NCI-H1436 (cell line): ENCODE measurements at places on chromosomes 11 and 22.

DNA sequence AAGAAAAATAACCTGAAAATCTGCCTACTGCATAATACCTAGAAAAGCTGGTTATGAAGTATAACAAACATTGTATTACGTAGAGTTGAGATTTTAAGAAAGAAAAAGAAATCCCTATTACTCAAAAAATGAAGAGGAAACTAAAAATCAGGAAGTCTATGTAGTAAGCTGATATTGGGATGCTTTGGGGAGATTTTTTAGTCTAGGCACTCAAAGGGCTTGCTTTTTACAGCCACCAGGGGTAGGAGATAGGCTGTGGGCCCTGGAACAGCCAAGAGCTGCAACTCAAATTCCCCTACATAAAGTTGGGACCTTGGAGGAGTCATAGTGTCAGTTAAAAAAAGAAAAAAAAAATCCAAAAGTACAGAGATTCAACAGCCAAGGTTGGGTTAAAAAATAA, 90.4 kb downstream of the RELT start:
- no peak for DNase-seq

DNA sequence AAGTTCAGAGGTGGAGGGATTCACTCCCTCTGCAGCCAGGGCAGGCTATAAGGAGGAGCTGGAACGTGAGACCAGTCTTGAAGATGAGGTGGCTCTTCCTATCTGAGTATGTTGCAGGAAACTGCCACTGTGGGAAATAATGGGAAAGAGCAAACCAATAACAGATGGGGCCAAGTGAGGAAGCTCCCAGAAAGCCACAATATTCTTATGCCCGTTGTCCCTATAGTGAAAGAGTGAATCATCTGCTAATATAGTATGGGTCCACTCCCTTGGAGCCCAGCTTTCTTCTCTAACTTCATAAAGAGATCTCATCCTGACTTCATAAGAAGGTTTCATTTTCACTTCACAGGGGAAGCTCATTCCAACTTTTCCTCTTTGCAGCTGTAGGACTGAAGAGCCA, 206.4 kb downstream of the BLID start:
- DNase-seq: no peak

DNA sequence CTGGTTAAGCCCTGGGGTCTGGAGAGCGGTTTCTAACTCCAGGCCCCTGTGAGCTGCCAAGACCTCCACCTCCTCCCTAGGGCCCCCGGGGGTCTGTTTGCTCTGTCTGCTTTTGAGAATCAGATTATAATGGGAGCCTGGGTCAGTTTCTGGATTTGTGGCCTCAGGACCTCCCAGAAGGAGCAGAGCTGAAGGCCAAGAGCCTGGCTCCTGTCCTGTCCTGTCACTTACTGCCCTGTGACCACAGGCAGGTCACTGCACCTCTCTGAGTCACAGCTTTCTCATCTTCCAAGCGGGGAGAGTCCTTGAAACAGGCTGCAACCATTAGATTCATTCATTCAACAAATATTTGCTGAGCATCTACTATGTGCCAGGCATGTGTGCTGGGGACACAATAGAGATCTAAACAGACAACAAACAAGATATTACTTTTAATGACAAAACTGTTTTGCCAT, 87.3 kb upstream of the FGF3 start:
- no peak for DNase-seq

DNA sequence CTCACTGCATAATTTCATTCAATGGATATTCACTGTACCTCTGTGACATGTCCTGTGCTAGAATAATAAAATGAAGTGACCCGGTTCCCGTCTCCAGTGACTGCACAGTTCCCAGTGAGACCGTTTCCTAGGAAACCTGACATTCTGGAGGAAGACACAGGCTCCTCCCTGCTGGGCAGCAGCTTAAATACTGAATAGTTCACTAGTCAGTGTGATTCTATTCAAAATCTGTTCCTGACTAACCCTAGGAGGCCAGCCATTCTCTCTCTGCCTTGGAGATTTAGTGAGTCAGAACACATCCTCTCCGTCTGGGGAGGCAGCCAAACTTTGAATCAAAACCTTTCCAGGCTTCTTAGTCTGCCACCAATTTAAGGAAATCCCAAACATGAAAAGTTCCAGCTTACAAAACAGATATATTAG, 11.3 kb downstream of the TRIM66 start:
- DNase-seq: no peak

GRCh38 chr11:57680552-57680874, 12.6 kb downstream of the ZDHHC5 start:
- DNase-seq: no peak

GRCh38 chr11:1303126-1303821, 6.2 kb downstream of the TOLLIP start:
- no peak for DNase-seq

- DNase-seq: no peak
These were observed 6.5 kb downstream of the PTPMT1 start for GRCh38 chr11:47571895-47572294.

- no peak for DNase-seq
These were observed 56.4 kb upstream of the PGR start for GRCh38 chr11:101185985-101186384.

- DNase-seq: no peak
These were observed 13.9 kb downstream of the NNMT start for GRCh38 chr11:114310095-114310494.

DNA sequence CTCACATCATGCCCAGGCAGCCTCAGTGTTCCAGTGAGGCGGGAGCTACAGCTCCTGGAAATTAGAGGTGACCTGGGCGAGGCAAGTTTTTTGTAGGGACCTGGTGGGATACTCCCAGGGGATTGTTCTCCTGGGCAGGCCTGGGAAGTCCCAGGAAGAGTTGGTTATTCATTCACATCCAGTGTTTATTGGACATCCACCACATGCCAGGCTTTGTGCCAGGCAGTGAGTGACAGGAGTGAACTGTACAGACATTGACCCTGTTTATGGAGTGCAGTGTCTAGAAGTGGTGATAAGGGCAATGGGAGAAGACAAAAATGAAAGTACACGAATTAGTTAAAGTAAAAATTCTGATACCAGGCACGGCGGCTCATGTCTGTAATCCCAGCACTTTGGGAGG, 29.4 kb downstream of the YWHAH start:
- DNase-seq: no peak

- no peak for DNase-seq
These were observed 45.4 kb upstream of the CFAP300 start for GRCh38 chr11:102001657-102002338.

- DNase-seq: no peak
These were observed 82.9 kb upstream of the CRTAM start for GRCh38 chr11:122755409-122755808.

DNA sequence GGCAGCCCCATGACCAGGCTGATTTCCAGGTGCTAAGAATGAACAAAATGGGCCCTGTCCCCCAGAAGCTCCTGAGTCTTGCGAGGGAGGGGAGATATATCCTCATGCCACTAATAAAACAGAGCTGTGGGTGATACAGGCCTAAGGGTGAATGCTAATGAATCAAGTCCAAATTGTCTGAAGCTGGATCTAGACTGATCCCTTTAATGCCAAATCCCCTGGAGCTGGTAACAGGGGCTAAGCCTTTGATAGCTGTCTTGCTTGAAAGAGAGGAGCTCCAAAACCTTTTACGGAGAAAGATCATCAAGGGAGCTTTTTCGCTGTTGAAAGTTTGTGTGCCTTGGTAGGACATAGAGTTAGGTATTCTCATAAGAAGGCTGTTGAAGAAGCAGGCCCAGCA, 79.7 kb downstream of the PPFIBP2 start:
- no peak for DNase-seq

DNA sequence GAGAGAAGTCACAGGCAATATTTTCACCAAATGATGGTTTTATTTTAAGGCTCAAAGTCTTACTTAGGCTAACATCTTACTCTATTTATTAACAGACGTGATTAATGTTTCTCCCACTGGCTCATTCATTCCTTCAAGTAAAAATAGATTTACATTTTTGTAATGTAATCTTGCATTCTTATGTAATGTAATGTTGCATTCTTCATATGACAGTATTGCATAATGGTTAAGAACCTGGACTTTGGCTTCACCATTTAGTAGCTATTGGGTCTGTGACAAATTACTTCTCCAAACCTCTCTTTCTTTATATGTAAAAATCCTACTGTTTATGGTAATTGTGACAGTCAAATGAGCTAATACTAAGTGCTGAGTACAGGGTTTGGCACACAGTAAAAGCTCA, 3.3 kb upstream of the DIXDC1 start:
- no peak for DNase-seq

DNA sequence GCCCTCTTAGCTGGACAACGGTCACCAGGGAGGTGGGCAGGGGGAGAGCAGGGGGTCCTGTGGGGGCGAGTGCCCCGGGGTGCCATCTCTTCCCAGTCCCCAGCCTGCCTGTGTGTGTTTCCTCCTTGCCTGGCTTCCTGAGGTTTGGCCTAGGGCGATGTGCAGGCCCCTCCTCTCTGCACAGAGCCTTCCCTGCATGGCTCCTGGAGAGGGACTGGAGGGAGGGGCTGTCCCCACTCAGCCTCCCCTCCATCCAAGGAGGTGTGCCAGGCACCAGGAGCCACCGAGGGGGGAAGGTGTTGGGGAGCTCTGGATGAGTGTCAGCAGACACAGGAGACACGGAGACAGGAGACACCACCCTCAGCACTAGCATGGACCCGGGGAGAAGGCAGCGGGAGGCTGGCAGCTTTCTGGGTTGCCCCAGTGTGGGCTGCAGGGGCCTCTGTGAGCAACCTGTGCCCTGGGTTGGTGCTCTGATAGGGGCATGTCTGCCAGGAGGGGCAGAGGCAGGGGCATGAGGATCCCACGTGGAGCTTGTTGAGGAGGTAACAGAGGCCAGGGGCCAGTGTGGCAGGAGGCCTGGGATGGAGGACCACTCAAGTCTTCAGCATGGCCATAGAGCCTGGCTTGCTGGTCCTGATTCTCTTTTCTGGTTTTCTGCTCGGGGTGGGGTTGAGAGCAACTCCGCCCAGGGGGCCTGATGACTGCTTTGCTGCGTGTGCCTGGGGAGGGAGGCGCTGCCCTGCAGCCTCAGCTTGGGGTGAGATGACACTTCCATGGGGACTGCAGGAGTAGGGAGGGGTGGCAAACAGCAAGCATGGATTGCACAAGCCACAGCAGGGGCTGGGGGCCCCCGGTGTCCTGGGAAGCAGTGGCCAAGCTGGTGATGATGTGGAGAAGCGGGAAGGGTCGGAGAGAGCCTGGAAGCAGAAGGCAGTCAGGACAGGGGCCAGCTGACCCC, 78.8 kb downstream of the ST3GAL4 start:
- no peak for DNase-seq

DNA sequence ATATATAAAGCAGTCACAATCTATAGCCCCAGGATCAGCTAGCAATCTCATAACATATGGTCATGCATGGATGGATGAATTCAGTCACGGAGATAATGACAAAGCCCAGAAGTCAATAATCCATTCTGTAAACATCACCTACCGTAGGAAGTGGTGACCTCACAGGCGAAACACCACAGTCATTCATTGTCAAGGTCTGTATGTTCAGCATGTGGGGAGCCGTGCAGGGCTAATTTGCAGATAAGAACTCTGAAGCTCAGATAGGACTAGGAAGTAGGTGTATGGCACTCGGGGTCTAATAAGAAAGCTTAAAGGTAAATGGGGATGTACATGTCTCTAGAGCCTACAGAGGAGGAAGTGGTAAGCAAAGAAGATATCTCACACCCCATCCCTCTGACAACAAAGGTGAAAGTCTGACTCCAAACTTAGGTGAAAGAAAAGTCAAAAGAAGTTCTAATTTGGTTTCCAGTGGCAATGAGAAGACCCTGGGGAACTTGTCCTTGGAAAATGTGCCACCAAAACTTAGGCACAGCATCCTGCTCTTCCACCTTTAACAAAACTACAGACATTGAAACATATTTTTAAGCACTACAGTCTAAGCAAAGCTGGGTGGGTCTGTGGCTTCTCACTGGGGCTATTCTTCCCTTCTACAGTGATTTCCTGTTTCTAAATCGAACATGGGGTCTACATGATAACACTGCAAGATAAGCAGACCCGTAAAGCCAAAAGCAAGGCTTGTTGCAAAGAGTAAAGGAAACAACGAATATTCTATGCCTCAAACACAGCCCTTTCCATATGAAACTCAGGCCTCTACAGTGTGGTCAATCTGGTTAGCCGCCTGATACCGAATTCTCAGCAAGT, 5.2 kb downstream of the CRTAM start:
- no peak for DNase-seq

GRCh38 chr11:93529707-93530467, 13.3 kb downstream of the SMCO4 start:
- DNase-seq: no peak

GRCh38 chr11:66459138-66459778, 7.4 kb upstream of the PELI3 start:
- no peak for DNase-seq

DNA sequence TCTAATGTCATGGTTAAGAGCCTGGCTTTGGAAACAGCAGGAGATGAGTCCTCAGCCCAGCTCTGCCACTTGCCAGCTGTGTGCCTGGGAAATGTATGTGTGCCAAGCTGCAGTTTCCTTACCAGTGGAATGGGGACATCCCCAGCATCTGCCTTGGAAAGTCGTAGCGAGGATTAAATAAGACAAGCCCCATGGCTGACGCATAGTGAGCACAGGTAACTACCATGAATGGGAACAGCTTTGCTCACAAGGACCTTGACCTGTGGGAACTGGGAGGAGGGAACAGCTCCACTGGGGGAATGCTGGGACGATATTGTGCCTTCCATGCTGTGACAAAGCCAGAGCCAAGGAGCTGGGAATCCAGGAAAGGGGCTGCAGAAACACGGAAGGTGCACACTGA, 2.6 kb upstream of the DSCAML1 start:
- DNase-seq: no peak

DNA sequence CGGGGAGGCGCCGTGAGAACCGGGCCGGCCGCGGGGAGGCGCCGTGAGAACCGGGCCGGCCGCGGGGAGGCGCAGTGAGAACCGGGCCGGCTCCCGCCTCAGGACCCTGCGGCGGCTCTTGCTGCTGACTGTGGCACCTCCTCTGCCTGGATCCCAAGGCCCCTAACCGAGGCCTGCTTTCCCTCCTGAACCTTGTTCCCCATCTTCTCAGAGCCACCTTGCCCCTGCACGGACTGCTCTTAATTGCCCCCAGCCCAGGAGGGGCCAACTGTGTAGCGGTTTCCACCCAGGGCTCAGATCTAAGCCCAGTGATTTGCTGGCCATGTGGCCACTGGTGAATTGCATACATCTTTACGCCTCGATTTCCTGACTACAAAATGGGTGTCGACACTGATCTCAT, 112.2 kb upstream of the B3GAT1 start:
- DNase-seq: no peak

GRCh38 chr11:12377106-12377823, at the start of gene PARVA:
Gene PARVA (plus strand): TSS chr11:12377571. CDS start chr11:12377648, 77 bp downstream.
- DNase-seq: no peak
